ENCODE measurements at places on chromosomes 1 and 21.
A peak's percentile ranks its signal among the peaks of the same experiment; 100 is the strongest.

- DNase-seq: no peak
Observed at GRCh38 chr1:91827087-91827458, 58.9 kb downstream of the TGFBR3 start.

GRCh38 chr21:38433471-38433870, 64.8 kb downstream of the ERG start:
- DNase-seq: no peak

GRCh38 chr1:15515022-15515663, 8.9 kb downstream of the CASP9 start:
- no peak for DNase-seq

DNA sequence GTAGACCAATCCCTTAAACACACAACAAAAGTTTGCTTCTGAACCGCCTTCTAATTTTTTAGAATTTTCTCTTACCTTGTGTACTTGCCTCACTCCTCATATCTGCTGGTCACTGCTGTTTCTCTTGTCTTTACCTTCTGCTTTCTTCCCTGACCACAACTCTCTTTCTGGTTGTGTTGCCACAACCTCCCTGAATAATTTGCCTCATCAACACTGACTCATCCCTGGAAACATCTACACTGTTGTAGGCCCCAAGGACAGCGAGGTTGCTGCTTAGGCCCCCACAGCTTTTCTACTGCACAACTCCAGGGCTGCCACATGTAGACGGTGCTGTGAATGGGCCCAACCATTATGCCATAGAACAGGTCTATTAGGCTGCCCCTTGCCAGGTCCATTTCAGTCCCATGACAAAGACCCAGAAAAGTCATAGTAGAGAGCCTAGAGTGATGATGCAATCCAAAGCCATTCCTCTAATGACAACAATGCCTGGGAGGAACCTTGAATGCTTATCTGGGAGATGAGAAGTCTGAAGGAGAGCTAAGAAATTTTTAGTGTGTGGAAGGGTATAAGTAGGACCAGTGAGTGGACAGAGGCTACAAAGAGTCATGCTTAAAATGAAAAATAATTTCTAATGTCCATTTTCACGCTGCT, 36.6 kb upstream of the LCE5A start:
- no peak for DNase-seq

DNA sequence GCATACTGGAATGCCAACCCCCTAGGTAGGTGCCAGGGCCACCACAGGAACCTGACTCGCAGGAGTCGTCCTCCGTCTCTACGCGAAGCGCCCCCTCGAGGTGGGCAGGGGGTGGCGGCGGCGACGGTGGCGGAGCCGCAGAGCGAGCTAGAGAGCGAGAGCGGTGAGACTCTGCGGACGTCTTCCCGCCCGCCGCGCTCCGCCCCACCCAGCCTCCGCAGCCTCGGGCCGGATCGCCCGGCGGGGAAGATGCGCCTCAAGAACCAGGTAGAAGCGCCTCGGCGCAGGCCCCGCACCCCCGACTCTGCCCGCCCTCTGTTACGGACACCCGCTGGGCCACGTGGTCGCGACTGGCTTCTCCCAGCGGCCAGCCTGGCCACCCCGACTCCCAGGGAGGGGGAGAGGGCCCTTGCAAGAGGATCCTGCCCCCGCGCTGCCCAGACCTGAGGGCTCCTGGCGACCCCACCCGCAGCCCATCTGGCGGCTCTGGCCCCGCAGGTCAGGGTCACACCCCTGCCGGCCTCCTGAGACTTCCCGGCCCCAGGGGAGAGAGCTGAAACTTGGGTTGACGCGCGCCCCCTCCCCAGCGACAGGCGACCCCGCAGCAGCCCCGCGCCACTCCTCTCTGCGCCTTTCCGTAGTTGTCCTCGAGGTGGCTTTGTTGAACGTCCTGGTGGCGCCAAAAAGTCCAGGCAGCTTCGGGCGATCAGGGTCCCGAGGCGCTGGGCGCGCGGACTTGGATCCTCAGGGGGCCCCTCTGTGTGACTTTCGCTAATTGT, 24.4 kb upstream of the AGBL4 start:
- DNase-seq: no peak

GRCh38 chr1:239805851-239806772, 285.6 kb upstream of the FMN2 start:
- no peak for DNase-seq

DNA sequence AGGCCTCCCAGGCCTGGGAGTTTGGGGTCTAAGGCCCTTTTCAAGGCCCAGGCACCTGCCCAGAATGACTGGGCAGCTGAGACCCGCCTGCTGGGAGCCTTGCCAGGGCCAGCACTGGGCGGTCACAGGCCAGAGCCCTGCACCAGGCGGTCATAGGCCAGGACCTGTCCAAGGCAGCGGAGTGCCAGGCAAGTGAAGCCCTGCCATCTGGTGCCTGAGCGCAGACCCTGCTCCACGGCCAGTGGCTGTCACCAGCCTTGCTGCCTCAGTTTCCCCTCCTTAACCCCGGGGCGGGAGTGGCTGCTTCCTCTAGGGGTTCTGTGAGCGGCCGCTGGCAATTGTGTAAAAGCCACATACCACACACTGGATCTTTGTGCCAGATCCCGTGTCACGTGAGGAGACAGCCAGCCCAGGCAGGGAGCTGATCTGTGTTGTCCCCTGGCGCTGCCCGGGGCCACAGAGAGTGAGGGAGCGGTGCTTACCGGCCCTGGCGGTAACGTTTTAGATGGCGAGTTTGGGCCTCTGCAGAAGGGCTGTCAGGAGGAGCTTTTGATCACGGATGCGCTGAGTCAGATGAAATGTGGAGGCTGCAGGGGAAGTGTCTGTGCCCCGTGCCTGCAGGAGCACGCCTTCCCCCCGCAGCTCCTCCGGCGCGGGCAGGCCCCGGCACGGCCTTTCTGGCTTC, 4.6 kb downstream of the COL18A1 start:
- no peak for DNase-seq

- DNase-seq: no peak
Observed at GRCh38 chr1:228394571-228395394, 11.9 kb downstream of the TRIM11 start.

GRCh38 chr1:27618341-27619082, 14.6 kb upstream of the AHDC1 start:
- DNase-seq: no peak

DNA sequence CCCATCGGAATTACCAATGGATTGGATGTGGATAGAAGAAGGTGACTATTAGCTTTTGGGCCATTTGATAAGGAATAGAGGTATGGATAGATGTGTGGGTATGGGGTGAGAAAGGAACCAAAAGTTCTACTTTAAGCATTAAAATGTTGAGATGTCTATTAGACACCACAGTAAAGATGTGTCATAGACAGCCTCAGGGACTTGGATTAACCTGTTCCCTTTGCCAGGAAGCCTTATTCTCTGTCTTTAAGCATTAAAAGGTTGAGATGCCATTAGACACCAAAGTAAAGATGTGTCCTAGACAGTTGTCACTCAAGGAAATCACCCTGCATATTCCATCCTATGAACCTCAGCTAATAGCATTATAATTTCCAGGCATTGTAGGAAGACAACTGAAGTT, 11.0 kb upstream of the DENND1B start:
- DNase-seq: no peak

DNA sequence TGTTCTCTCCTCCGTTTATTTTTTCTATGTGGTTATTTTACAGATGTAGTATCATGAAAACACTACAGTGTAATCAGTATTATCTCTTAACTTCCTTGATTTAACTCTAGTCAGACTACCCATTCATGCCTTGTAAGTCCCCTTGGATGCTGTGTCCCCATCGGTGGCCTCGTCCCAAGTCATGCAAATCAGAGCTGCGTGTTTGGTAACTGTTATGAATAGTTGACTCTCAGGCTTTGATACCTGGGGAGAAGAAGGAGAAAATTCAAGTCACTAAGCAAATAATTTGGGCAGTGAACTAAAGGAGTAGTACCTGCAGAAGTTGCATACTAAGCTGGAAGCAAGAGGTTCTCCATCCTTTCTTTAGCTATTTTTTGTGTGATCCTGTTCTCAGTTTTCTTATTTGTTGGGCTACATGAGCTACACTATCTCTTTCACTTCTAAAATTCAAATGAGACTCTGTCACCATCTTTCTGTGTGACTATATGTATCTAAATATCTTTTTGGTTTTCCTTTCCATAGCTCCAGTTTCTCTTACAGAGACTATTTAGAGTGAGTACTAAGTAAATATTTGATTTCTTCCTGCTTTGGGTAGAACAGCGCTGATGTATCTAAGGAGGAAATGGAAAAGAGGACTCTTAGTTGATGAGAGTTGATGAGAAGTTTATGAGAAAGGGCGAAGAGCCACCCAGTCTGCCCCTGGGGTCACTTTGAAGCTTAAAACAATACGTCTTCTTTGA, 50.9 kb downstream of the VANGL2 start:
- DNase-seq: no peak

DNA sequence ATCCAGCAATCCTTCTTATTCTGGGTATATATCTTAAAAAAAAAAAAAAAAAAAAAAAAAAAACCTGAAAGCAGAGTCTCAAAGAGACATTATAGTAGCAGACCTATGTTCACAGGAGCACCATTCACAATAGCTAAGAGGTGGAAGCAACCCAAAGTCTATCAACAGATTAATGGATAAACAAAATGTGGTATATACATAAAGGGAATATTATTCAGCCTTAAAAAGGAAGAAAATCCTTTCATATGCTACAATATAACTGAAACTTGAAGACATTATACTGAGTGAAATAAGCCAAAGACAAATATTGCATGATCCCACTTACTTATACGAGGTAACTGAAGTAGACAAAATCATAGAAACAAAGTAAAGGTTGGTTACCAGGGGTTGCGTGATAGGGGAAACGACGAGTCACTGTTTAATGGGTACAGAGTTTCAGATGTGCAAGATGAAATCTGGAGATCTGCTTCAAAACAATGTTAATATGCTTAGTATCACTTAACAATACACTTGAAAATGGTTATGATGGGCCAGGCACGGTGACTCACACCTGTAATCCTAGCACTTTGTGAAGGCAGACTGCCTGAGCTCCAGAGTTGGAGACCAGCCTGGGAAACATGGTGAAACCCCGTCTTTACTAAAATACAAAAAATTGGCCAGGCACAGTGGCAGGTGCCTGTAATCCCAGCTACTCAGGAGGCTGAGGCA, 29.5 kb downstream of the PIK3R3 start:
- DNase-seq: no peak

DNA sequence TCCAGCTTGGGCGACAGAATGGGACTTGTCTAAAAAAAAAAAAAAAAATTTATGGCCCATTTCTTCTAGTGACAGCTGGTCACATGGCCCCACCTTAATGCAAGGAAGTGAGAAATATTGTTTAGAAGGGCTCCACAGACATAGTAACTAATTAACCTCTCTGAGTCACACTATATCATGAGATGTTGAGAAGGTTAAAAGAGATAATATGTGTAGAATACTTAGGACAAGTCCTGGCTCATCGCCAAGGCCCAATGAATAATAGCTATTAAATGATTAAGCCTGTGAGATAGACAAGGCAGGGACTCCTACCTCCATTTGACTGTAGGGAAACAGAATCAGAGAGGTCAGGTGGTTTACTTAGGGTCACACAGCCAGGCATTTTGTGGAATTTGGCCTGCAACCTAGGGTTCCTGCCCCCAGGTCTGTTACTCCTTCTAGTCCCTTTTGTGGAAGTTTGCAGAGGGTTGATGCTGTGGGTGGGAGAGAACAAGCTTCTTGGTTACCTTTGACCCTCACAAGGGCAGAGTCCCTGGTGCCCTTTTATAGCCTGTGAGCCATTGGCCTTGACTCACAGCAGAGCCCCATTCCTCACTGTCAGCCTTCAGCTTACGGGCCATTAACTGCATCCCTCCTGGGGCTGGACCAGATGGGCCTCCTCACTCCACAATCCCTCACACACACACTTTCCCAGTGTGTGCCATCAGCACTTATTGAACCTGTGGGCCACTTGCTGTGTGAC, 48.5 kb downstream of the OPRD1 start:
- no peak for DNase-seq

GRCh38 chr1:55071477-55071876, 32.1 kb downstream of the PCSK9 start:
- peak; percentile 32 for DNase-seq

- no peak for DNase-seq
Observed at GRCh38 chr1:218886101-218886871, 287.4 kb upstream of the LYPLAL1 start.

DNA sequence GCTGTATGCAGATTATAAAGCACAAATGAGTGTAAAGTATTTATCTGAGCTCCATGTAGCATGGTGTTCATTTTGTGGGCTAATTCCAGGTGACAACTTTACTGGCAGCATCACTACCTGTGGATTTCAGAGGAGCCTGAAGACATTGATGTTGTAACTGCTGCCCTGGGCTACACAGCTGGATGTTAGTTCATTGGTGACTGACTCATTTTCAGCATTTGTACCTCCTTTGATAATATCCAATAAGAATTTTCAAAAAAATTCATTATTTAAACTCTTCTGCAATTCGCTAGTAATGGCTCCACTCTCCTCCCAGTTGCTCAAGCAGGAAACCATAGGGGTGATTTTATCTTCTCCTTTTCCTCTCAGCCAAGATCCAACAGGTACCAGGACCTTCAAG, 37.3 kb upstream of the HSD3B1 start:
- DNase-seq: no peak

GRCh38 chr1:1858382-1859086, 32.4 kb downstream of the GNB1 start:
- no peak for DNase-seq

DNA sequence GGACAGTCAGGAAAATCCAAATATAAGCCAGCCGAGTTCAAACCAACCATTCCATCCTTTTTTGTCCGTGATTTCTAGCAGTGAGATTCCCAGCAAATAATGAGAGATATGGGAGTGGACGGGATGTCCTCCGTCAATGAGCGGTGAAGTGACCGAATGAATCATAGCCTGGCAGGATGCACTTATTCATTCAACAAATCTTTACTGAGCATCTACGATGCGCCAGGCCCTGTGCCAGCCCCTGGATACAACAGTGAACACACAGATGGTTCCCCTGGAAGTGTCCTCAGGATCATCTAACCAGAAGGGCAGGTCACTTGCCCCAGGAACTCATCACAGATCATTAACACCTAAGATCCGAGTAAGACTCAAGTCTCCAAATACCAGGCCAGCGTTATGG, 8.2 kb upstream of the PLEKHA6 start:
- DNase-seq: no peak

- peak; percentile 47 for DNase-seq
Observed at GRCh38 chr1:151368393-151369301, 3.9 kb downstream of the SELENBP1 start.

DNA sequence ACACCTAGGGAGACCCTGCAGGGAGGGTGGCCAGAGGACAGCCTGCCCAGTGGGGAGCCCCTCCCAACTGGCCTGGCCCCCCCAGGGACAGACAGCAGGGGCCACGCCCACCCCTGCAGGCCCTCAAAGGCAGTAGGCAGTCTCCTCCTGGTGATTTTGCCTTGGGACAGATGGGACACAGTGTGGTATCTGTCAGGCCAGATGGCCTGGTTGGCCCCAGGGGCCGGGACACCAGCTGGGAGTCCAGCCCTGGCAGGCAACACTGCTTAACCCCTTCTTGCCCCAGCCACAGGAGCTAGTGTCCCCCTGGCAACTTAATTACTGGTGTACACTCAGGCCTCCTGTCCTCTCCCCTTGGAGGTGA, 17.8 kb downstream of the IFFO2 start:
- no peak for DNase-seq

DNA sequence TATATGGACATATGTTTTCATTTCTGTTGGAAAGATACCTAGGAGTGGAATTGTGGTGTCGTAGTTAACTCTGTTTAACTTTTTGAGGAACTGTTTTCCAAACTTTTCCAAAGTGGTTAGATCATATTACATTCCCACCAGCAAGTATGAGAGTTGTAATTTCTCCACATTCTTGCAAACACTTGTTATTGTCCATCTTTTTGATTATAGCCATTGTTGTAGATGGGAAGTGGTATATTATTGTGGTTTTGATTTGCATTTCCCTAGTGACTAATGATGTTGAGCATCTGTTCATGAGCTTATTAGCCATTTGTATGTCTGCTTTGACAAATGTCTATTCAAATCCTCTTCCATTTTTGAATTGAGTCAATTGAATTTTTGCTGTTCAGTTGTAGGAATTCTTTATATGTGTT, 19.8 kb downstream of the CAMTA1 start:
- no peak for DNase-seq
